ENCODE measurements at places on chromosomes 12 and 14.

GRCh38 chr14:51333901-51334521 lies 94.0 kb downstream of the TMX1 start:
- DNase-seq, result no peak

DNA sequence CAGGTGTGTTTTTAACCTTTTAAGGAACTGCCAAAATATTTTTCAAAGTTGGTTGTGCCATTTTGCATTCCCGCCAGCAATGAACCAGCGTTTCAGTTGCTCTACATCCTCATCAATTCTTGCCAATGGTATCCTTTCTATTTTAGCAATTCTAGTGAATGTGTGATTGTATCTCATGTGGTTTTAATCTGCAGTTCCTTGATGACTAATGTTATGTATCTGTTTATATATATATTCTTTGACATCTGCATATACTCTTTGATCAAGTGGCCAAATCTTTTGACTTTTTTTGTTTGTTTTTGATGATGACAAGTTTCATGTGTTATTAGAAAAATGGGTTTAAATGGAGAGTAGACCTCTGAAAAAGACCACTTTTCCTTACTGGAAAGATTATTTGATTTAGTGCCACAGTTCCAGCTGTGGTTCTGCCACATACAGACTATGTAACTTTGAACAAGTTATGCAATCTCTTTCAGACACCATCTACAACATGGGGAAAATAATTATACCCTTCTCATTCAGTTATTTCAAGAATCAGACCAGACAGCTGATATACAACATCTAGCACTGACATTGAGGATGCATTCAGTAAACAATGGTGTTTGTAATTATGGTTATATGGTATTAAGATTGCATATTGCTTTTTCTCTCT lies 146.3 kb upstream of the CNOT2 start:
- DNase-seq, result no peak

DNA sequence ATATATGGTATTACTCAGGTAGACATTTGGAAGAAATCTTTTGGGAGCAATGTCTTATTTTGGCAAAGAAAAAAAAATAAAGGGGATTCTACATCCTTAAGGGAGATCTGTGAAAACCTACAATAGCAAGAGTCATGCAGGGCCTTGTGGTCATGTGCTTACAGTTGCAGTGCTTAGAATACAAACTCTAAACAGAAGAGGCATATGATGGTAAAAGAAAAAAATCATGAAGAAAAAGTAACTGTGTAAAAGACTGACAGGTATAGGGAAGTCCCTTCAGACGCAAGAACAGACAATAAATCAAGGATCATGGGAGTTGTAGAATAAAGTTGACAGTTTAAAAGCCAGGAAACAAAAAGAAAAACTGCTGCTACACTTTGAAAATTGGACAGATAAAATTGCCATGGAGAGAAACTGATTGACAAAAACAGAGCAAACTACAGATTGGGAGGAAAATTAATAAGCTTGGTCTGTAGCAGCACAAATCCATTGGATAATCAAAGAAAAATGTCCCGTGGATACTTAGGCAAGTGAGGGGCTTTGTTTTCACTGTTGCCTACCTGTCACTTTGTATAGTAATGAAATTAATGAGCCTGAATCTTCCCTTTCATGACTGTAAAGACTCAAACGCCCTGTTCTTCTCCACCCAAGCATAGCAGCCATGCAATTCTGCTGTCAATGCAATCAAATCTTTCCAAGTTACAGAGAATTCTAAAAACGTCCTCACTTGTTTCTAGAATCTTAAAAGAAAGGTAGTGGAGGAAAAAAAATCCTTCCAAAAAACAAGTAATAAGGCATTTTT lies 402.0 kb downstream of the SYT1 start:
- no peak for DNase-seq

GRCh38 chr12:41724216-41724615 lies 420.5 kb downstream of the GXYLT1 start:
- DNase-seq, result no peak

GRCh38 chr14:57071639-57072038 lies 197.1 kb downstream of the EXOC5 start:
- DNase-seq, result no peak

GRCh38 chr12:28413460-28414109 lies 223.3 kb downstream of the CCDC91 start:
- DNase-seq, result no peak

GRCh38 chr12:50024805-50025186 lies 498 bp downstream of the RACGAP1 start:
- DNase-seq, result no peak

DNA sequence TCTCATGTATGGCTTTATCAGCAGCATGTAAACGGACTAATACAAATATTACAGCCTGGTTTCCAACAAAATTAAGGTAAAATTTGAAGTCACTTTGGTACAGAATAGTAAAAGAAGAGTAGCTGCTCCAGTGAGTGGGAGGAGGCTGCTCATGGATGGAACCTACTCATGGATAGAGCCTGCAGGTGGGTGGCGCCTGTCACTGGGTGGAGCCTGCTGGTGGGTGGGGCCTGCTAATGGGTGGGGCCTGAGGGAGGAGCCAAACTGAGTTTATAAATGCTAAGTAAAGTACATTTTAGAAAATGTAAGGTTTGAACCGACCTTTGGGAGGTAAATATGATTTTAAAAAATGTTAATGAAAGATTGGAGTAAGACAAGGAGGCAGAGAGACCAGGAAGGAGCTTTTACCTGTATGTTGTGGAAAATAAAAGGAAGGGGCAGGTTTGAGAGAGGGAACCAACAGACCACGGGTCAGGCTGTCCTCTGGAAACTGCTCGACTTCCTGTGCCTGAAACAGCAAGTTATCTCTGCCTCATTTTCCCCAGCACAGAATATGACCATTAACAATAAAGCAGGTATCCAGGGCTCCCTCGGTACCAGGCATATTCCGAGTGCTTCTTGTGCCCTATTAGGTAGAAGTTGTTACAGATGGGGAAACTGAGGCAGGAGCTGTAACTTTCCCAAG lies 55.9 kb upstream of the SEL1L start:
- DNase-seq, result no peak

- DNase-seq, result no peak
Observed at GRCh38 chr12:65881965-65882413, 57.7 kb downstream of the HMGA2 start.

- no peak for DNase-seq
Observed at GRCh38 chr12:80690090-80690489, 17.3 kb upstream of the MYF6 start.

DNA sequence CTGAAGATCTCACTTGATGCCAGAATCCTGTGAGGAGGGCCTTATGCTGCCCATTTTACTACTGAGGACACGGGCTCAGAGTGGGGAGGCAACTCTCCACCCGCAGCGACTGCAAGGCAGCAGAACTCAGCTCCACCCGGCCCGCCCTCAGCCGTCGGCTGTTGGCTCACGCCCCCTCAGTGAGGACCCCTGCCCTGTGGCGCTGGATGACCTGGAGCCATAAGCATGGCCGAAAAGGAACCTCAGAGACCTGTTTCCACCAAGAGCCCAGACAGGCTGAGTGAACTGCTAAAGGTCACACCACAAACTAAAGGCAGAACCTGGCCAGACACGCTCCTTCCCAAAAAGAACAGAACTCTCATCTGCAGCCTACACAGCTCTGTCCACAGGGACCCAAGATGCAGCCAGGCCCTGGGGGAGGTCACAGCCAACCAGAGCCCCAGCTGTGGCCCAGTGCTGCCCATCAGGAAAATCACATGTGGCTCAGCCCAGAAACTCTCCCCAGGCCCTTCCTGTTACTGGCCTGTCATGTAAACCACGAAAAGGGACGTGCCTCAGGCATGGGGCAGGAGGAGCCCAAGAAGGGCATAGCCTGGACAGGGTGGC lies 32.8 kb downstream of the CCNK start:
- DNase-seq, result peak; percentile 2

GRCh38 chr12:111767362-111768158 lies 827 bp downstream of the ALDH2 start:
- peak; percentile 42 for DNase-seq

DNA sequence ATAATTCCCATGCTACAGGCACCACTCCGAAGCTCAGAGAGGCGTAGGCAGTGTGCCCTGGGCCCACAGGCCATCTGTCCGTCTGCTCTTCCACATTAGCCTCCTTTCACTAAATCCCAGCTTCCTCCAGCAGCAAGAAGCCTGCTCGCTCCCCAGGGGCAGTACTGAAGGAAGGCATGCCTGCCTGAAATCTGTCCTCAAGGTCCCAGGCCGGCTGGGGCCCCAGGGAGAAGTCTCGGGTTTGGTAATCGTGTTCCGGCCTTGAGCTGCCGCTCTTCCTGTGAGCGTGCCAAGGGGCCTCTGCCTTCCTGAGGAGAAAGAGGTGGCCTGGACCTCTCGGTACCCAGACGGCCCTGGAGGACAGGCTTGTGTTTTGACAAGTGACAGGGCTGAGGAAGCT lies 15.2 kb upstream of the DLK1 start:
- no peak for DNase-seq

- no peak for DNase-seq
Observed at GRCh38 chr12:78970041-78970440, 105.5 kb downstream of the SYT1 start.
